ENCODE measurements at places on chromosomes 12 and 14. TPM values are rescaled to one million over a fixed set of nuclear protein-coding genes. Genes with fewer than 3 reads are reported as not detected.

GRCh38 chr12:101608301-101609133 is 13.7 kb downstream of the MYBPC1 start:
- DNase-seq = no peak

- DNase-seq = peak; percentile 18
Observed at GRCh38 chr12:40208707-40209446, 15.9 kb upstream of the LRRK2 start.

GRCh38 chr14:92927349-92928257 is 4.7 kb downstream of the CHGA start:
- DNase-seq = no peak

DNA sequence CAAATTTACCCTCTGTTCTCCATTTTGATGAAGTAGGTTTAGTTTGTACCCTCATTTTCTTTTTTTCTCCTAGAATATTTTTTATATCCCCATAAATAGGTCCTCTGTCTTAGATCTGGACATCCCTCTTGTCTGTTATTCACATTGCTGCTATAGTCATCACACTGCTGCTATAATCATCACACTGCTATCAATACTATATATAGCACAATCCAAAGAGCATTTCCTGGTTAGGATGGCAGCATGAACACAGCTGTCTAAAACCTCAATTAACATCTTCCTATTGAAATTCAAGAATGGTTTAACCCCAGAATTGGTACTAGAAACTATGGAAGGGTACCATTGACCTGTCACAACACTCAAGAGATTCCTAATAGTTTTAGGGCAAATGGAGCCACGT is 27.6 kb upstream of the CCDC91 start:
- DNase-seq = no peak

DNA sequence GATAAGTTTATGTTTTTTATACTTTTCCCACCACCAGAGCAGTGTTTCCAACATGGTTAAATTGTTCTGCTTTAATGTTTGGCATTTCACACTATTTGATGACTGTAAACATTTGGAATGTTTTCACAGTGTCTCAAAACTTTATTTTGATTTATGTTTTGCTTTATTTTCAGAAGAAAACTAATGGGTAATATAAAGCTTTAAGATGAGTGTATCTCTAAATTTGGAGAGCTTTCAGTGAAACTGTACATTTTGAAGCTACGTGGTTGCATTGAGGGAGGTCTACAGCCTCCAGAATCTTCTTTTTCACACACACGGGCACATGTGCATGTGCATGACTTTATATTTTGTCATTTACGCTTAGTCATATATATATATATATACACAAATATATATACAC is 10.7 kb downstream of the BICD1 start:
- no peak for DNase-seq

DNA sequence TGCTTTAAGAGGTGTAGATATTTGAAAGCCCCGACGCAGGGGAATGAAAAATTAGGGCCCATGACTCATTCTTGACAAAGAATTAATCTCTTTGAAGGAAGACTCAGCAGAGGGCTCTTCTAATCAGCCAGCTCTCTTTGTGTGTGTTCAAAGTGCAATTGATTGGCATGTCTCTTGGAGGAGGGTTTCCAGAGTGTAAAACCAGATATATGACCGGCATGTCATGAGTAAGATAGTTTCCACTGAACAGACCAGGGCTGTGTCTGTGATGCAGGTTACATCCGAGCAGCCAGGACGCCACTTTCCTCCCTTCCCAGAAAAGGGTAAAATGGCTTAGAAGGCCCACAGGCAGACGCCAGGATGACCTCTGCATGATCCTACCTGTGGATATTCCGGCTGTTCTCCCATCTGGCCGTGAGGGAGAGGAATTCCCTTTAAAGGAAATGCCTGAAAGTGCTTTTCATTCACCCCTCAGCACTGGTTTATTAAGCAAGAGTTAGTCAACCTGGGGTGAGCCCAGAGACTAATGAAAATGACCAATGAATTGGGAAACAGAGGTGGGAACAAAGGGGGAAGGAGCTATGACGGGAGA is 7.2 kb upstream of the KRT75 start:
- DNase-seq = no peak

AQP2 gene
- 2.4 TPM for total RNA-seq

ASB2 gene
- total RNA-seq = 0.47 TPM

SYCP3 gene
- not detected for total RNA-seq

DNA sequence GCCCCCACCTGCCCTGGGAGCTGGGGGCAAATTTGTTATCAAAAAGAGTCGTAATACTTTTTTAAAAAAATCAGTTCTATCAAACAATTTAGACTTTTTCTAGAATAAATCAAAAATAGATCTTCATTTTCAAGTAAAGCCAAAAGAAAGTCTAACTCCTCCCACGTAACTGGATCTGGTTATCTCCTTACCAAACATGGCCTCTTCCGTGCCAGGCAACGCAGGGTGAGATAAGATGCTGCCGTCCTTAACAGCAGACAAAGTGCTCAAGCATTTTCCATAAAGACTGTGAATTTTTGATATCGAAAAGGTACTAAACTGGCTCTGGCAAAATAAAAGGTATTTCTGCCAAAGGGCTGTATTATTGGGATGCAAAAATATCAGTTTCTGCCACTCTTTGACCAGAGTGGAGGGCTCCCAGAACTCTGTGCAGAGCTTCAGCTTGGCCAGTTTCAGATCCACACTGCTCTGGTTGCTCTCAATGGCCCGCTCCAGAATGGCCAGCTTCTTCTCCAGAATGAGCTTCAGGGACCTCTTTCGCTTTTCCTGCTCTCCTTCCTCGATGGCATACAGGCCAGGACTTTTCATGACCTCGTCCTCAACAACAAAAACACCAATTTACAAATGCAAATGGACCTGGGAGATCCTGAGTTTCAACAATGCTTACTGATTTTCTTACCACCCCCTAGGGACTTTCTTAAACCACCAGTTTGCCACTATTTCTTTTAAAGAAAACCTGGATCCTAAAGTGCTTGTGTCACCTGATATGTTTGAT is 29.0 kb downstream of the NRDE2 start:
- peak; percentile 17 for DNase-seq

DNA sequence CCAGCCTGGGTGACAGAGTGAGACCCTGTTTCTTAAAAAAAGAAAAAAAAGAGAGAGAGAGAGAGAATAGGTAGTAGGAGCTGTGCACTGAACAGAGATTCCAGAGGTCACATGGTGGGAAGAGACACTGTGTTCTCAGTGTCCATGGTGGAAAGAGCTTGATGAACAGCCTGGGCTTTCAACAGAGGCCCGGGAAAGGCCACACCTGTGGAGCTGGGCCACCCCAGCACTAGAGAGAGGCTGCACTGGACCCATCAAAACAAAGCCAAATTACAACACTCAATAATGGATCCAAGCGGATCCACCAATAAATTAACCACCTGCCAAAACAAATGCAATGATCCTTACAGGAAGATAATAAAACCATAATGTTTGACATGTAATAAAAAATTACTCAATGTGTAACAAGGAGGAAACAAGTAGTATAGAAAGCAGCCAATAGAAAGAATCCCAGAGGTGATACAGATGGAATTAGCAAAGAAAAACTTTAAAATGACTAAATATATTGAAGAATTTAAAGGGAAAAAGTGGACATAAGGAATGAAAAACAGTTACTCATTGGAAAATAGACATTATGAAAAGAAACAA is 44.8 kb upstream of the BCL2L14 start:
- no peak for DNase-seq

GRCh38 chr12:103758310-103759089 is 82.5 kb downstream of the NT5DC3 start:
- DNase-seq = no peak

GRCh38 chr12:49330032-49330619 is 6.9 kb downstream of the C1QL4 start:
- DNase-seq = no peak

GRCh38 chr14:40629144-40629543 is 977.5 kb upstream of the LRFN5 start:
- no peak for DNase-seq

MYL6 gene
- 1,366 TPM for total RNA-seq

GRCh38 chr12:4997939-4998338 is 45.7 kb upstream of the KCNA5 start:
- peak; percentile 6 for DNase-seq

DNA sequence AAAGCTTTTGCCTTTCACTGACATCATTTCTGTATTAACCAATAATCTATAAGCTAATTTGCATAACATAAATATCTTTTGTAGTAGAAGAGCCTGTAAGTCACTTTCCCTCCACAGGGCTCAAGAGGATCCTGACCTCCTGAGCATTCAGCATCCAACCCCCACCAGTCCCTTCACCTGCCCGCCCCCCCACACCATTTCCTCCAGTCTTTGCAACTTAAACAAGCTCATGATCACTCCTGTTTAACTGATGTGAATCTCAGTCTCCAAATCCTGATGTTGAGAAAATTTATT is 12.0 kb upstream of the CRY1 start:
- DNase-seq = no peak

SMIM41 gene
- not detected for total RNA-seq

DNA sequence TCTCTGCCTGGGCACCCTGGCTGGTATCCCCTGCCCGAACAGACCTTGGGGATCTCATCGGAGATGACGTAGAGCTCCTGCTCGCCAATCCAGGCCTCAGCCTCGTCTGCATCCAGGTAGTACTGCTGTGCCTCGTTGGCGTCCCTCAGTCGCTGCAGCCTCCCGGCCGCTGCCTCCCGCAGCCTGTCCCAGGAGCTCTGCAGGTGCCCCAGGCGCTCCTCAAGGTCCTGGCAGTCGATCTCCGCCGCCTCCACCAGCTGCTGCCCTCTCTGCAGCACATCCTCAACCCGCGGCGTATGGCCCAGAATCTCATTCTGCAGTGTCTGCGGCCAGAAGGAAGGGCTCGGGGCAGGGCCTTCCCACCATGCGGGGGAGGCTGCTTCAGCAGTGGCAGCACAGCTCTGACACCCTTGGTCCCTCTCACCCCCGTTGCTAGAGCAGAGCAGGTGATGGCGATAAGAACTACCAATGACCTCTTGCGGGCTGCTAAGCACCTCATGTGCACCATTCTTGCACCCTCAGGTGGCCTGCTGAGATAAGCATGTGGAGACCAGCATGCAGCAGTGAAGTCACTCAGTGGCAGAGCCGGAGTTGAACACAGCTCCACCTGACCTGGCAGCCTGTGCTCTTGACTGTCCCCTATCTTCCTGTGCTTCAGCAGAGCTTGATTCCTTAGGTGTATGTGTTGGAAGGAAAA is 71.0 kb downstream of the PLEKHG3 start:
- no peak for DNase-seq

DNA sequence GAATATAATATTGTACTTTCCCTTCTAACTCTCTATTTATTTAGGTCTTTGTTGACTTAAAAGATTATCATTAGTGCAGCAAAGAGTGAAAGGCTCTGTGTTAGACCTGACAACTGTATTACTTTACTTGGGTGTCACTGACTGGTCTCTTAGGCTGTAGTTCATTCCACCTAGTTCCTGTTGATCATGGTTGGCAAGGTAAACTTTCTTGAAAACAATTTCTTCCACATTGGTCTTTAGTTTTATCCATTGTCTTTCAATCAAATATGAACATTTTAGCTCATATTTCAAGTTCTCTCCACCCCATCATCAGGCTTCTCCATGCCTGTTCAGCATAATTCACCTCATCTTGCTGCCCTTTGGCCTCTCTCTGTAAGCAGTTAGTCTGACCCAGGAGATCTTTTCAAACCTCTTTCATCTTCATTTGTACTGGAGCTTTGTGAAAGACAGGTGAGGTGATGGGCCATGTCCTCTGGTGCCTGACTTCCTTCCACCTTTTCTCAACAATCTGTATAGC is 32.1 kb upstream of the PPM1H start:
- DNase-seq = no peak

DNA sequence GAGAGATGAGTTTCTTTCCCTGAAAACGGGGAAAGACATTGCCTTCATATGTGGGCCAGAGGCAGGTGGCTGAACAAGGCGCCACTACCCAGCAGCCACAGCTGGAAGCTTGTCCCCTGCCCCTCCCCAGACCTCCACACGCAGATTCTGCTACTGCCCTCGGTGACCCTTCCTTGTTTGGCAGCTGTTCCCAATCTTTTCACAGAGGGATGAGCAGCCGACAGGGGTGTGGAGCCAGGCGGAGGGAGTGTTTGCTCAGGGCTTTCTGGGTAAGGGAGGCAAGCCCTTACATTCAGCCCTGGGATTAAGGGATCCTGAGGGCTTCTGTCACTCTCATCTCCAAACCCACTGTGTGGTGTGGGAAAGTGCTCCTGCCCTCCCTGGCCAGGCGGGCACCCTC is 4.5 kb upstream of the KRT4 start:
- no peak for DNase-seq

PLCZ1 gene
- not detected for total RNA-seq

DNA sequence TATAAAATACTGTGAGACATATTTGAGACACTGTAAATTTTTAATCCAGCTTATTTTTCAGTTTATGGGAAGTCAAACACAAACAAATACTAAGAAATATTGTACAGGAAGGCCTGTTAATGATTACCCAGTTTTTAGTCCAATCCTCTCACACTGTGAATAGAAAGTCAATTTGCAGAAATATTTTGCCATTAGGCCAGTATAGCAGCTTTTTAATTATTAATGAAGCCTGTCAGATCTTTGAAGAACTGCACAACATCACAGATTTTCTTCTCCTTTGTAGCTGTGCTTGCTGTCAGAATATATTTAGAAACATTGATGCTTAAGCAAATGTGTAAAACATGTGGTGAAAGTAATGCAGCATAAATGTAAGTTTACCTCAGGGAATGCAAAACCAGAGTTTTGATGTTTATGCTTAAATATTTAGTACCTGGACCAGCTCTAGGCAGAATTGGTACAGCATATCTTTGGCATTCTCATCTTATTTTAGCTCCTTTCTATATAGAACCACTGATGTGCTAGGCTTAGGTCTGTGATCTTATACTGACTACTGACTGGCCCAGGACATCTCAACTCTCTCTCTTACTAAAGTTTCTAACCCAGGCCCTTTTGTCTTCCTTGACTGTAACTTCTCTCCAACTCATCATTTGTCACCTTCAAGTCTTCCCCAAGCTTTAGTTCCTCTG is 230.8 kb upstream of the NAV3 start:
- DNase-seq = no peak

RAD9B gene
- total RNA-seq = 3.6 TPM

STAB2 gene
- 0.09 TPM for total RNA-seq

- DNase-seq = no peak
Observed at GRCh38 chr14:53399057-53399456, 245.9 kb upstream of the DDHD1 start.

- DNase-seq = no peak
Observed at GRCh38 chr12:88746386-88746785, 166.1 kb upstream of the KITLG start.

DNA sequence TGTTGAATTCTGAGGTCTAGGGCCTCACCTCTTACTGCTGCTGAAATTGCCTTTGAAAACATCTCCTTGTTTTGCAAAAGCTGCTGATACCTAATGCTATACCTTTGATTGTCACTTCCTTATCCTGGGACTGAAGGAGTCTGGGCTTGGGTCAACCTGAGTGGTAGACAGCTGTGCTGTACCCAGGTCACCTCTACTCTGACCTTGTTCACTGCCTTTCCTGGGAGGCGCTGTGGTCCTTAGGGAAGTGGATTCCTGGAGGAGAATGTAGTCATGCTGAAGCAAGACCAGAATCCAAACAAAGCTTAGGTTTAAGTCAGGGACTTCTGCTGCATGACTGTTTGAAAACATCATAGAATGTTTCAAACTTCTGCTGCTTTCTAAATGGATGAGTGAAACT is 191.4 kb downstream of the SNAPC1 start:
- DNase-seq = no peak

SLC7A8 gene
- total RNA-seq = 33.2 TPM

- DNase-seq = no peak
Observed at GRCh38 chr14:71424941-71425340, 507.3 kb upstream of the RGS6 start.

CATSPERB gene
- total RNA-seq = 2.0 TPM

- DNase-seq = peak; percentile 48
Observed at GRCh38 chr12:53743266-53744129, 8.3 kb downstream of the CISTR start.

FZD10 gene
- 0.10 TPM for total RNA-seq
